ENCODE measurements at places on chromosomes 6 and 20.

GRCh38 chr20:57579898-57580447 is 19.1 kb downstream of the PCK1 start:
- DNase-seq: no peak

- DNase-seq: no peak
These were observed 58.5 kb downstream of the SUN5 start for GRCh38 chr20:32945710-32946221.

DNA sequence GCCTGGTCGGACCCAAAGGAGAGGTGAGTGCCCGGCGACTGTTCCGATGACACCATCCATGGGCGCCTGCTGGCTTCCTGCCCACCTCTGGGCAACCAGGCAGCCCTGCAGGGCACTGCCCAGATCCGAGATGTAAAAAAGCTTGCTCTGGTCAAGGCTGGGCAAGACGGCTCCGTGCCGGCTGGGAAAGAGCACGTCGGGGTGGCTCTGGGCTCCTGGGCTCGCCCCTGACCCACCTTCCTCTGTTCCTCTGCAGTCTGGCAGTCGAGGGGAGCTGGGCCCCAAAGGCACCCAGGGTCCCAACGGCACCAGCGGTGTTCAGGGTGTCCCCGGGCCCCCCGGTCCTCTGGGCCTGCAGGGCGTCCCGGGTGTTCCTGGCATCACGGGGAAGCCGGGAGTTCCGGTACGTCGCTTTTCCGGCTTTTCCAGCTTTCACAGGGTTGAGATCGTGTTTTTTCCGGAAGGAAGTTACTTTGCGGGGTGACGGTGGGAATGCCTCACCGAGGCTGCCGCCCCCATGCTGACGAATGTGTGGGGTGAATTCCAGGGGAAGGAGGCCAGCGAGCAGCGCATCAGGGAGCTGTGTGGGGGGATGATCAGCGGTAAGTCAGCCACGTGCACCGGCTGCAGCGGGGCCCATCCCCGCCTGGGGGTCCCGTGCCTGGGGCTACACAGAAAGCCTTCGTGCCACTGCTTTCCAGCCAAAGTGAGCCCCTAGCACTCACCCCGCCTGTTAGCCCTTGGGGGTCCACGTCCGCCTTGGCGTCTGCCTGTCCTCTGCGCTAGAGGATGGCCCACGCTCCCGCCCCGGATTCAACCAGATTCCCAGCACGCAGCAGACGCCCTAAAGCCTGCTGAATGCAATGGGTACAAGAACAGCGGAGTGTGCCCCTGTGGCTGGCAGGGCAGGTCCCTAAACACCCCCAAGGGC is 19.3 kb downstream of the COL9A3 start:
- DNase-seq: no peak

GRCh38 chr20:58116505-58116904 is 111.9 kb downstream of the ANKRD60 start:
- DNase-seq: no peak

DNA sequence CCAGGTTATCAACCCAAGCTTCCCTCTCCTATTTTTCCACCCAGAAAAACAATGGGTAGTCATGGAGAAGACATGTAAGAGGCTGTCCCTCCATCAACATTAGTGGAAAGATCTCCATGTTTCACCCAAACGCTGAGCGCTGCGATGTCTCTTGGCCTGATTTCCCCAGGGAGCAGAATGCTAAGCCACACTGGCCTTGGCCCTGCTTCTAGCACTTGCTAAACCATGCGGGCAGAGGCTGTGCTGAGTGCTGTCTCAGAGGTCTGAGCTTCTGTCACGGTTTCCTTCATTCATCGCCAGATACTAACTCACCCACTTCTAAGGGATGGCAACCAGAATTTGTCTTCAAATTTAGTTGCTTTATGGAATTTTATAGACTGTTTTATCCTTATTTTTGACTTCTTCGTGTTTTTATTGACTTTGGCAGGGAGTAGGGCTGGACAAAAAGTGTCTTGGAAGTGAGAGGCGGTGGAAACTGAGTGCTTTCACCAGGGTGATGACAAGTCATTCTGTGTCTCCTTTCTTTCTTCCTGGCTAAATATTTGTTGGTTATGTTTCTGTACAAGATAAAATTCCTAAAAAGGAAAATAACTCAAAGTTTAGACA is 181.4 kb upstream of the UST start:
- DNase-seq: no peak

- DNase-seq: no peak
These were observed 68.8 kb downstream of the IBTK start for GRCh38 chr6:82178759-82179112.

Data from NCI-H1105 treated with DMSO at 0.1 percent for 48 hours (cell line).